HT-29 (cell line): ENCODE measurements at places on chromosomes 5 and 9.

- no peak for DNase-seq
Measured at GRCh38 chr5:16538006-16538405, 72.4 kb upstream of the ZNF622 start.

DNA sequence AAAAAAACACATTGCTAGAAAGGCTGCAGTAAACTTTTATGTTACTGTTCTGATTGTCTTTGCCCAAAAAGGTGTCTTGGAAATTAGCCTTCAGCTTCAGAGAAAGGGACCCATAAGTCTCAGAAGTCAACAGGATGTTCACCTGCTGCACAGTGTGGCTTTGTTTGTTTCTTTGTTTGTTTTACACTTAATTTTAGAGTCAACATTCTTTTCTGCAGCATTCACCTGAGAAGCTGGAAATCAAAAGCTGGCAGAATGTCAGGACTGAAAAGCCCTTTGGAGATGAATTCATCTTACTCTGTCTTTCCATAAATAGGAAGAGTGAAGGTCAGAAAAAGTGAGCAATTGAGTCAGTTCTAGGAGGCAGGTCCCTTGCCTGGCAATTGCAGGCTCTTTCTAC is 170.0 kb downstream of the PAPPA start:
- no peak for DNase-seq

DNA sequence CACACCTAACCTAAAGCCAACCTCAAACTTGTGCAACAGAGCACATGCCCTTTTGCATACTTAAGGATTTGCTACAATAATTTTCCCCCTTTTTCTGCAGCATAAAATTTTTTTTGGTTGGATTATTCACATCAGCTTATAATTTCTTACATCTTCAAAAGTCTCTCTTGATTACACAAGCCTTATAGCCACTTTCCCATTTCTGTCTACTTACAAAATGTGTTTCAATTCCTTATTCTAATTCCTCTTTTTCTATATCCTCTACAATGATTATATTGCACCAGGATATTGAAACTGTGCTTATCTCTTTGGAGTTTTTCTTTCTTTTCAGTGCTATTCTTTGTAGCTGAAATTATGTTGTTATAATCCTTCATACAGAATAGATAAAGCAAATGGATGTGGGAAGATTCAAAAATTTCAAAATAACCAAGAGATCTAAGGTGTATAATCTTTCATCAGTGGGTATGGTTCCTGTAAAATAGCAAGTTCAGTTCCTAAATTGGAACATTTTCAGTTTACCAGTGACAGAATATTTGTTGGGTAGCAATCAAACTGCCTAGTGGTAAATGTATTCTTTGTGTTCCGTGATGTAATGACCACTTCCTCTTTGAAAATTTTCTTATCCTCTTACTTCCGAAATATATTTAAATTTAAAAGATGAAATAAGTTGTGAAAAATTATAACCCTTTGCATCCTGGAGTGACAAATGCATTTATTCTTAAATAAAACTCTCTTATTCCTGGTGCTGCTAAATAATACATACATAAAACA is 386.8 kb upstream of the CHD1 start:
- no peak for DNase-seq

DNA sequence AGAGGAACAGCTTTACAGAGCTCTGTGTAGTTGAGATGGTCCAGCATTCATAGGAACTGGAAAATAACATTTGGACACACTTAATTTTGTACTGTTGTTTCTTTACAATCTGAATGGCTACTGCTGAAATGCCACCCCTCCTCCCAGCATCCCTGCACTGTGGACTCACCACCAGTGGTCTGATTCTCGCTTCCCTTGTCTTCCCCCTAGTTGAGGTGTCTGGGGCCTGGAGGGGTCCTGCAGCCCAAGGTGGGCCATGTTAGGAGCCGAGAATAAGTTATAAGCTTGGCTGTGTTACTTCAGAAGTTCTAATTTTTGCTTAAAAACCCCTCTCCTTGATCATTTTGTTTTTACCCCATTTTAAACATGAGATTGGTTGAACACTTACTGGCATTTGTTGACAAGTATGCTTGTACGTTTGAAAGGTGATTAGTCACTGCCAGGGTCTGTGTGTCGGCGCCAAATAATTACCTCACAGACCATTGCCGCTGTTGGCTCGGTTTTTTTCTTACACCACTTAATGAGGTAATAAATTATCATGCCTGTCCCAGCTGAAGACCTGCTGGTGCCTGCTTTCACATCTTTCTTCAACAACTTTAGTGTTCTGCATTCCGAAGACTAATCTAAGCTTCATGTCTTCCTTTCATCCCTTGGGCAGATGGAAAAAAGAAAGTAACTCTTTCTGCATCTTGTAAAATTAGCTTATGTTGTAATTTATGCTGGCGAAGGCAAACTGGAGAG is 65.8 kb downstream of the MCCC2 start:
- no peak for DNase-seq

- DNase-seq = peak; percentile 6
Measured at GRCh38 chr5:152542741-152543140, 137.7 kb upstream of the NMUR2 start.

DNA sequence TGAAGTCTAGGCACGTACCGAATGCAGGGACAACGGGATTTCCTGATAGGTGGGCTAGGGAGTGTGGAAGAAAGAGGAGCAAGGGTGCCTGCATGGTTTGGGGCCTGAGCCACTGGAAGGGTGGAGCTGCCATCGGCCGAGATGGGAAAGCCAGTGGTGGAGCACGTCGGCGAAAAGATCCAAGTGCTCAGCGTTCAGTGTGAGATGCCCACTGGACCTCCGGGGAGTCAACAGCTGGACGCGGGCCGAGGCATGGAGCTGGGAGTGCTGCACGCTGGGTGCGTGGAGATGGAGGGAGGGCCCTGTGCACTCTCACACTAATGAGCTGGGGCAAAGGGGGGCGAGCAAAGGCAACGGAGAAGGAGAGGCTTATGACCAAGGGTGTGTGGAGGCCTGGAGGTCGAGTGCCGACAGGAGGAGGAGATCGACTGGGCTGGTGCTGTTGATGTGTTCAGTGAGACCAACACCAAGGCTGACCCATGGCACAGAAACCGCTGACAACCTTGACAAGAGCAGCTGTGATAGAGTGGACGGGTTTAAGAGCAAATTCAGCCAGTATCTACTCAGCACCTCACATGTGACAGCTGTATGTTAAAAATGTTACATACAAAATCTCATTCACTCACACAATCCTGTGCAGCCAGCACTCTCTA is 85.7 kb downstream of the STK10 start:
- no peak for DNase-seq

DNA sequence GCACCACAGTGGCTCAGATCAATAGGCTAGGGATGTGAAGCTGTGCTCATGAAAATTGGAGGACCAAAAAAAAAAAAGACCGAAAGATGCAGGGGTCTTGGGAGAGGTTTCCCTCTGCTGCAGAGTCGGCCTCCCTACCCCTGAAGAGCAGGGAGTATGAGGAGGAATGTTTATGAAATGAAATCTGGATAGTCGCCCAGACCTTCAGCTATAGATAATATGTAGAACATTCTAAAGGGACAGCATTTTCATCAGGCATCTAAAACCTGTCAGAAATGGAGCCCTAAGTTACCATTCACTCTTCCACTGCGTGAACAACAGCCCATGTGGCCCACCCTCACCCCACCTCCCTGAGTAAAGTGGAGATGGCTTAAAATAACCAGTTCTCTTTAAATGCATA is 122.9 kb downstream of the TMEM174 start:
- DNase-seq = no peak

DNA sequence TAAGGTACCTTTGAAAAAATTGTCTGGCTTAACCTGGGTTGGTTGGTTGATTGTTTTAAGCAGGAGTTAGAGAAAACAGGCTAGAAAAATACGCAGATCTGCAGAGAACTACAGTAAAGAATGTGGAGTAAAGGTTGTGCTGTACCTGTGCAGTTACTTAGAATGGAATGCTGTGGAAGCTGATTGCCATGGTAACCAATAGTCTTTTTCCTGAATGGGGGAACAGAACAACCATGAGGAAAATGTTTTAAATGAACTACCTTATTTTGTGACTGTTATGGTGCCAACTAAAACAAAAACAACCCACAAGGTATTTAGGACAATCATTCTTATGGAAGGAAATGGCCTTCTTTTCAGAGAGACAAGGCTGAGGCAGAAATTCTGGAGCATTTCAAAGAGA is 4.8 kb upstream of the HOMER1 start:
- peak; percentile 25 for DNase-seq

- DNase-seq = no peak
Measured at GRCh38 chr9:134743853-134744252, 102.2 kb downstream of the COL5A1 start.

GRCh38 chr9:77961541-77961940 is 70.1 kb downstream of the GNAQ start:
- DNase-seq = no peak

GRCh38 chr9:4939118-4939561 is 45.9 kb upstream of the JAK2 start:
- no peak for DNase-seq

- peak; percentile 71 for DNase-seq
Measured at GRCh38 chr5:1111241-1111726, 579 bp downstream of the SLC12A7 start.

DNA sequence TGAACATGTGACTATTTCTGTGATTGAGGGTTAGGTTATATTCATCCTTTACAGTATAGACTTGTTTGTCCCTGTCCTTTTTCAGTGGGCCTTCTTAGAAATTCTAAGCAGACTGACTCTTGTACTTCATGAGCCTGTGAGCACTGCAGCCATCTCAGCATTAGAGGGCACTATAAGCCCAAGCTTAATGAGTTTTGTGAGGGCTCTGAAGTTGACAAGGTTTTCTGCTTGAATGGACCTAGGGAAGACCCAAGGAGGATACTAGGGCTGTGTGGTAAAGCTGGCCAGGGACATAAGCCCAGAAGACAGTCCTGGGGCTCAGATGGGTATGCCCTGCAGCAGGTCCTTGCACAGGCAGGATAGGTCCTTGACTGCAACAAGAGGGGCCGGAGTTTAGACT is 126.5 kb downstream of the MRPS30 start:
- DNase-seq = peak; percentile 59

DNA sequence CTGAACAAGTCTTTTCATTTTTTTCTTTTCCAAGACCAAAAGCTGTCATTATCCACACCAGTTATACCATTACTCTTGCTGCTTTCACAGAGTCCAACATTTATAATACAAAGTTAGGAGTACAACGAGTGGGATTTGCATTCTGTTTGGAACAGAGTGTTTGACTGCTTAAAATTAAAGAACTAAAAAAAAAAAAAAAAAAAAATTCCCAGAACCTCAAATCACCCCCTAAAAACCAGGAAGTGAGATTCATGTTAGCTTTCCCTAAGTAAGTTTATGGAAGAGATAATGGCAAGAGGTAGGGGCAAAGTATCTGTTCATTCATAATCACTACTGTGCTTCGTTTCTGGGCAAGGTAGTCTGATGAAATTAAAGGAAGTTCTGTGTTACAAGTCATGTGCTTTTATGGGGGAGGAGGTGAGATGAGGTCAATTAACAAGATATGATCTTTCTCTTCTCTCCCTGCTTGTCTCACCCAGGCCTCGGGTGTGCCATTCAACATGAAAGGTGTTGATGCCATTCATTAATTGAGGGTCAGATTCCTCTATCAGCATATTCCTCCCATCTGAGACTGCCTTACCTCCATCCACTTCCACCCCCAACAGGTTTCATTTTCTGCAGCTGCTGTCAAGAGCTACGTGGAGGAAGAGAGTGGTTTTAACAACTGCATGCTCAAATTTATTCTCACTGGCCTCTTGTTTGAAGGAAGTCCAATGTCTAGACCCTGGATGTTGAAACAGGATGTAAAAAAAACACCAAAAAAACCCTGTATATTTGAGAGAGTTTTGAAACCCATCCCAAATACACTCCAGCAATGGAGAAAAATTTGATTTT is 58.1 kb downstream of the MARCHF3 start:
- DNase-seq = no peak

GRCh38 chr5:41213340-41213739 is at the start of gene C6:
Gene C6, minus strand, starts transcription at chr5:41213532. Its CDS starts 10,302 bp downstream, at chr5:41203230.
- DNase-seq = no peak

DNA sequence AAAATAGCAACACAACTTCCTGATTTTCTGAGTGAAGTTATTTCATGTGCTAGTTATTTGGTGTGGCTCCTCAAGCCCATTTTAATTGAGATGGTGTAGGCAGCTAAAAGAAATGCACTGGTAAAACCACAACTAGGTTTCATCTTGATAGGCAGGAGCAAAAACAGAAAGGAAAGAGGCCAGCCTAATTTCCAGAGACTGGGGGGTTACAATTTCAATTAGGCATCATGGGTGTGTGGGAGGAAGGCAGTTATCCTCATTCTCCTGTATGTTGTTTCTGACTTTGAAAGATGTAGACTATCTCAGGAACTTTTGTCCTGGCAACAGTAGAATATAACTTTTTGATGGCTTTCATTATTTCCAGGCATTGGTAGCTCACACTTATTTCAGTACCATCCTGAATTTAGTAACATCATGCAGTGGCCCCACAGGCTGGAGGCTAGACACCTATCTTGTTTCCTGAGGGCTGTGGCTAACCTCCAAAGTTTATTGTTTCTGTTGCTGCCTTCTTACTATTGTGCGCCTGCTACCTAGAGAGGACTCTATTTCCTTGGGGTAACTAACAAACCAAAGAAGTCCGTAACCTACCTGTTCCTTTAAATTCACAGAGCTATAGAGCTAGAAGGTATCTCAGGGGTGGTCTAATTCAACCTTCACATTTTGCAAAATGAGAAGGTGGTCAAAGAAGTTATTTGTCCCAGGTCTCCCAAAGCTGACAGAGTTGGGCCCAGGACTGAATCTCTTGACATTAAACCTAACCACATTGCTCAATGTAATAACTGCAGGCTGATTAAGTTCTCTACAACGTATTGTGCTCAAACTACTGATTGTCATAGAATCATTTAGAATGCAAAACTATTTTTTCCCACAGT is 42.4 kb downstream of the FYB1 start:
- no peak for DNase-seq

DNA sequence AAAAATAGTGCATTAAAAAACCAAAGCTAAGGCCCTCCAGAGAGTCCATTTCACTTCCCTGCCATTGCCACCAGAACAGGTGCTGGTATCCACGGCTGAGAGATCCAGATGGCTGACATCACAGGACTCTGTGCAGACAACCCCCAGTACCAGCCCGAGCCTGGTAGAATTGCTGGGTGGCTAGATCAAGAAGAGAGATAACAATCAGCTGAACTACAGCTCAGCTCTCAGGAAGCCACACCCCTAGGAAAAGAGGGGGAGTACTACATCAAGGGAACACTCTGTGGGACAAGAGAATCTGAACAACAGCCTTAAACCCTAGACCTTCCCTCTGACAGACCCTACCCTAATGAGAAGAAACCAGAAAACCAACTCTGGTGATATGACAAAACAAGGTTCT is 73.8 kb upstream of the SLIT3 start:
- DNase-seq = peak; percentile 8

DNA sequence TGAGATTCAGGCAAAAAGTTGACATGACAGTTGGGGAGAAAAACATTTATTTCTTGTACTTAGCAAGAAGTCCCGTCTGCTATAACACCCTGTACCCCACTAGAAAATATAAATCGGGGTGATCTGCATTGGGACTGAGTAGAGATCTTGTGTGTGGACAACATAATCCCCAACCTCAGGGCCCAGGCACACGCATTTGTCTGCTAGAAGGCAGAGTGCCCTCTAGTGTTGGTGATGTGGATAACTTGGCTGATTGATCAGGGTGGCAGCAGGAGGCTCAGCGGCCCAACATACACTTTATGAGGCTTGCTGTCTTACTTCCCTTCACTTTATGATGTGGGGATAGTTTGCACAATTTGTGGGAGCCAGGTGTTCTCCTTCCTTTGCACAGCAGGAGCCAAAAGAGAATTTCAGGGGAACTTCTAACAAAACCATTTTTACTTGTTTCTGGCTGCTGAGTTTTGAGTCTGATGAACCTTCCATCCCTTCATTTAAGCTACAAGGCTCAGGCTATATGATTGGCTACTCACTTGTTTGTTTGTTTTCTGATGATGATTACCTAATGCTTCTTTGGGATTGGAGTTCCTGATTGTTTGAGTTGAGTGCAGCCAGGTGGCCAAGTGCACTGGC is 263.2 kb downstream of the DMAC1 start:
- peak; percentile 69 for DNase-seq
